ENCODE measurements at places on chromosomes 6 and 20.
A peak's percentile ranks its signal among the peaks of the same experiment; 100 is the strongest.

GRCh38 chr6:128672023-128672422 is 151.6 kb upstream of the PTPRK start:
- no peak for DNase-seq

GRCh38 chr20:64050261-64051032 is 1.0 kb upstream of the SOX18 start:
- no peak for DNase-seq

GRCh38 chr20:38229376-38230252 is 30.9 kb downstream of the KIAA1755 start:
- peak; percentile 9 for DNase-seq

GRCh38 chr6:24667378-24667803 is 514 bp downstream of the ACOT13 start:
- no peak for DNase-seq

- DNase-seq: no peak
Measured at GRCh38 chr20:32559753-32560380, 25.3 kb downstream of the NOL4L start.

DNA sequence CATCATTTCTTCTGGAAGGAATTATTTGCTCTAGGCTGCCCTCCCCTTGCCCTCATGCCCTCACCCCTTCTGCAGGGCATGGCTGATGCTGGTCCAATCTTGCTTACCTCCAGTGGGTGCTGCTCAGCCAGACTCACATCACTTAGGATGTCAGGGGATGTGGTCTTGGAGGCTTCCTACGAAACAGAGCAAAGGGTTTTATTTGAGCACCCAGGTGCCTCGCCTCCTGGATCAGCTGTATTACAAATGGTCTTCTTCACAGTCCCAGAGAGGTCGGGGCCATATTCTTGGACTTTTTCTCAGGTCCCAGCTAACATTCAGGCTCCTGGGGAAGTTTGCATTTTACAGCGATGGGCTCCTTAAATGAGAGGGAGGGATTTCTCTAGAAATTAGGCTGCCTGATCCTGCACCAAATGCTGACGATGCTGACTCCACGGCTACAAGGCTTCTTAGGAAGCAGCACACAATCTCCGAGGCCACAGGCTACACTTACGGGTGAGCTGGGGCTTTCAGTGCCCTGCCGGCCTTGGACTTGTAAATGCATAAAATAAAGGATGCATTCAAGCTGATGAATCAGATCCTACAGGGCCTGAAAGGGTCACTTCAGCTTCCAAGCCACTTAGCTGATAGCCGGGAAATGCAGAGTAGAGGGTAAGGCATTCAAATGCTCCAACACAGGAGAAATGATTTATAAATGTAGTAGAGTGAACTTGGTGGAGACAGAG is 159.8 kb upstream of the ECI2 start:
- no peak for DNase-seq

DNA sequence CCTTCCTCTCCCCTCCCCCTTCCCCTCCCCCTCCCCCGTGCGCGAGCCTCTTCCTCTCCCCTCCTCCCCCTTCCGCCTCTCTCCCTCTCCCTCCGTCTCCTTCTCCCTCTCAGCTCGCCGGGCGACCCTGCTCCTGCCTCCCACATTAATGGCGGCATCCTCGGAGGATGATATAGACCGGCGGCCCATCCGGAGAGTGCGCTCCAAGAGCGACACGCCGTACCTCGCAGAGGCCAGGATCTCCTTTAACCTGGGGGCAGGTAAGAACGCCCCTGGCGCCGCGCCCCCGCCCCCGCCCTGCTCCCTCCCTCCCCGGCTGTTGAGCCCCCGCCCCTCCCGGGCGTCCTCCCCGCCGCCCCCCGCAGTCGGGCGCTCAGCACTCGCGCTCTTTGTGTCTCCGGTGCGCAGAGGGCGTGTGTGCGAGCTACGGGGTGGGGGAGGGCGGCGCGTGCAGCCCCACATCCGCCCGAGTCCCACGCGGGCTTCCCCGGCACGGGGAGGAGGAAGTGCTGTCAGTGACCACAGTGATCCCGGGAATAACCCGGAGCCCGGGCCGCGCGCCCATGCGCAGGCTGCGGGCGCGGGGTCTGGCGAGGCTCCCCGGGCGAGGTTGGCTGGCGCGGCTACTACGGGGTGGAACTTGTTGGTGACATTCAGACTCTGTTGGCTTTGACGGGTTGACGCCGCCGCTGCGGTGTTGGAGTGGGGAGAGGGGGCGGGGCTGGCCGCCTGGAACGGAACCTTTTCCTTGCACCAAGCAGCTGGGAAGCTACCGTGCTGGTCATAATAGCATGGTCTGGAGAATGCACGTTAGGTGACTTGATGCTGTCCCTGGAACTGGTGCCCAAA is 33.2 kb downstream of the PHACTR1 start:
- peak; percentile 43 for DNase-seq

- DNase-seq: peak; percentile 38
Measured at GRCh38 chr6:7723041-7723447, 2.9 kb upstream of the BMP6 start.

GRCh38 chr6:139010674-139011073 is 17.9 kb upstream of the ABRACL start:
- DNase-seq: no peak

DNA sequence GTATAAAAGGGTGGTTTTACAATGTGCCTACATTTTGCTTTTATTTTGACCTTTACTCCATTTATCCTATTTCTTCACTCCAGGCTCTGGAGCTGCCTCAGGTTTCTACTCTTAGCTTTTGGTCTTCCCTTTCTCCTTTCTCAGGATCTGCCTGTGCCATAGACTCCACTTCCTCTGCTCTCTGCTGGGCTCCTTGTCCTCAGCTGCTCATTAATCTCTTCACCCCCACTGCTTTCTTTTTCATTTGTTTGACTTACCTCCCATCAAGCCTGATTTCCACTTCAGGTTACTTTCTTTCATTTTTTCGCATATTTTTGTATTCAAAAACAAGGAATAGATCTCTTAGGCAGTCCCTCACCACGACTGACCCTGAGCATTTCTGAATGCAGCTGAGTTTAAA is 106.8 kb downstream of the COL19A1 start:
- no peak for DNase-seq

DNA sequence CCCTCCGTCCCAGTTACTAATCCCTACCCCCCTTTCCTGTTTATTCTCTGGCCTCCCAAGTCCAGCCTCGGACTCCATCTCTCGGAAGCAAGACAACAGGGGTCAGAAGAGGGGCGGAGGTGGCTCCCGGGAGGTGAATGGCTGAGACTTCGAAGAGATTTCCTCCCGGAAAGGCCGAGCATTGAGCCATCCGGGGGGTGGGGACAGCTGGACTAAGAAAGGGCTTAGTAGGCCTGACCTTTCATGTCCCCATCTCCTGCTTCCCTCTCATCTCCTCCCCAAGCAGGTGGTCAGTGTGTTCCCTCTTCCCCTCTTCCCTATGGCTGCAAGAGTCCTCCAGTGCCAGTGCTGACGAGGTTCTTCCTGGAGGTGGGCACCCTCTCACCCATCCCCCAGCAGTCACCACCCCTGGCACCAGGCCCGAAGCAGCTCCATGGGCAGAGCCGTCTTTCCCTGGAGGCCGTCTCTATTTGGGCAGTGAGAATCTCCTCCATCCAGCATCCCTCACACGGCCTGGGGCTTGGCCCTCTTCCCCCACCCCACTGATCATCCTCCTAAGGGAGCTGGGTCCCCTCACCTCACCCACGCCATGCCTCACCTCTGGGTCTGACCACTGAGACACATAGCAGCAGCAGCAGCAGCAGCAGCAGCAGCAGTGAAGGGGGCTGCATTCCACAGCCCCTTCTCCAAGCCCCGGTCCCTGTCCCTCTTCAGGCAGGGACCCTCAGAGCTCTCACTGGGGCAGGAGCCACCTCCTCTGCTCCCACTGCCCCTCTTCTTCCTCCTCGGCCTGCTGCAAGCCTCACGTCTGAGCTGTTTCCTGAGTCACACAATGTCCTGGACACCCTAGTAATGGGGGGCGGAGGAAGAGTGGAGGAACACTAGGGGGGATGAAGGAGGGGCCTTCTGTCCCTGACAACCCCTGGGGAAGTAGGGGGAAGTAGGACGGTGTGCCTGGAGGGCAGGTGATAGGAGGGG is at the start of gene NOTCH4:
TSS of gene NOTCH4 (minus strand) at position 810 of the 978 bp plus-strand sequence. CDS start at position 671, 139 bp downstream.
- DNase-seq: no peak

DNA sequence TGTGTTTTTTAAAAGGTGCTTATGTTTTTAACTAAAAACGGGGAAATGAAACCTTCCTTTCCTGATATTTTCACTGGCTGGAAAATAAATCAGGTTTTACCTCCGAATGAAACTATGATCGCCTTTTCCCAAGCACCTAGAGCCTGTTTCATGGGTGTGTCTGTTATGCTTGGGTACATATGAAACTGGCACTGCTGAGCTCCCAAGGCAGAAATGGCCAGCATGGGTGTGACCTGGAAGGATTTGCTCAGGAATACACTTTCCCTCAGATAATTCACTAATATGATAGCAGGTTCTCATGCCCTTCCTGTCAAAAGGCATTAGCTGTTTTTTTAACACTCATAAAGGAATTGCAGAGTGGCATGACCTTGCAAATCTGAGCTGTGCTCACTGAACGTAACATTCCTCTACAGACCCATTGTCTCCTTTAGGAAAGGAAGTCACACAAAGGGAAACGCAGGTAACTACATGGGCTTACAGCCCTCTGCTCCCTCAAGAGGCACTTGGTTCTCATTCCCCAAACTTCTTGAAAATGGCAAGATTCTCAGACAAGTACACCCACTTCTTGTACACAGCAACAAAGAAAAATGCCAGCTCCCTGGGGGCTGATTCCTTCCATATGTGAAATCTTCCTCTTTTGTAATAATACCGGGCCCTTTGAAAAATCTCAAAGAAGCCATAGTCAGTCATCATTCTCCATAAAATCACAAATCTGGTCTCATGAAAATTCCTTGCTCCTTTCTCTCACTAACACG is 72.7 kb downstream of the METTL24 start:
- DNase-seq: no peak

- no peak for DNase-seq
Measured at GRCh38 chr20:2865630-2866029, 7.7 kb upstream of the PTPRA start.

DNA sequence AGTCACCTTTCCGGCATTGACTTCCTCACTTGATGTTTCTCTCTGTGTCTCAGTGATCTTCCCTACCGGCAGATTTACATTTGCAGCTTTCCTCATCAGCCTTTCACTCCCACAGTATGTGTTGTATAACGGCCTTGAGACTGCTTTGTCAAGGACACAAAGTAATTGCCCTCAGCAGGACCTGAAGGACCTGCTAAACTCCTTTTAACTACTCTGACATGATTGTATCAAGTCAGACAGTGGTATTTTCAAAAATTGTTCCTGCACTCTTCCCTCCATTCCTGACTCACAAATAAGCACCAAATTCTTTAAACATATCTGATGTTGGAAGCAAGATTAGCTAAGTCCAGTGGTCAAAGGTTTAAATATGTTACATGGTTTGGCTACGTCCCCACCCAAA is 62.4 kb downstream of the PDE10A start:
- DNase-seq: no peak

DNA sequence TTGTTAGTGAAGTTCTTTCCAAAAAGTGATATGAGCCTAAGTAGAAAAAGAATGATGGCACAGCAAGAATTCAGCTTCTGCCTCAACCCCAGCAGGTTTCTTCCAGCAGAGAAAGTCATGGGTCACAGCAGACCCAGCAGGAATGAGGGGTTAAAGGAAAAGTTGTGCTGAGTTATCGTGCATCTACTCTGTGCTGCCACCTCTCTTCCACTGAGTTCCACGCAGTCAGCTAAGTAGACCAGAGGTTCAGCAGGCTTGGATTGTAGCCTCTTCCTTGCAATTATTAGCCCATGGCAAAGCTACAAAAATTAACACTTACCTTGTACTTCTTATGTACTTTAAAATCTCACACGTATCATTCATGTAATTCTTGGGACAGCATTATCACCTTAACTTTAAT is 510.8 kb downstream of the PTPRT start:
- DNase-seq: no peak

DNA sequence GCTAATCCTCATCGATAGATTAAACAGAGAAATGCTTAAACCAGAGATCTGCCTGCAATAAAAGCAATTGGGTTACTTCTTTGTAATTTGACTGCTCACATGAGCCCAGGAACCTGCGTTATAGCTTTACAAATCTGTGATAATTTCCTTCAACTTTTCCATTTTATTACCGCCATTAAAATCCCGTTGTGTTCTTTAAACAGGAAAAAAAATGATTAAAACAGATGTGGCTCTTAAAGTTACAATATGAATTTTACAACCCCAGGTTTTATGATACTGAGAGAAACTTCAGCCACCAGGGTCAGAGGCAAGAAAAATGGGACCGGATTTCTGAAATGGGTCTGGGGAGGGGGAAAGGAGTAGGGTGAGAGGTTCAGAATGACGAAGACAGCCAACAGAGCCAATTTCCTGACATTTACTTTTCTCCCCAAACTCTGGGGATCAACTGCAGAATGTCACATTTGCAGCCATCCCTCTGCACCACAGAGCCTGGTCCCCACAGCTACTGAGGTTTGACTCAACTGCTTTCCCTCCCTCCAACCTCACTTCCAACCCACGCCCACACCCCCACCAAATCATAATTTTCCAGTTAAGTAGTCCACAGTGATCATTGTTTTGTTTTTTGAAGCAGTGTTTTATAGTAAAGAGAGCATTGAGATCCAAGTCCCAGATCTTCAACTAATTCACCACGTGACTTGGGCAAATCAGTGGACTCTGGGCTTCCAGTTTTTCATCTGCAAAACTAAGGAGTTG is 77.6 kb upstream of the EYA2 start:
- no peak for DNase-seq

DNA sequence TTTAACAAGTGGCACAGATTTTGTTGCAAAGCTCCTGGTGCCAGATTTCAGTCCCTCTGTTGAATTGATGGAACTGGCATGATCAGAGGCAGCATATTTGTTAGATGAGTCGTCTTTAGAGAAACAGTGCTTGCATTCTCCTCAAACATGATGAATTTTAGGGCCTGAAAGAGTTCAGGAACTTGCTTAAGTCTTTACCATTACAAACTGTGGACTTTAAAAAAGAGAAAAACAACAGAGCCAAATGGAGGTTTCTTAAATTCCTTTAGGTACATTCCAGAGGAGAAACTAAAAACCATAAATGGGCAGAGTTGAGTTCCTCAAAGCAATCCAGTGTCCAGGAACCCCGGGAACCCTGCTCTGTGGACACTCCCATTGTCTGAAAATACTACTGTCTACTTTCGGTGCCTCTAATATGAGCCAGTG is 2.5 kb downstream of the GTF2H5 start:
- DNase-seq: no peak

DNA sequence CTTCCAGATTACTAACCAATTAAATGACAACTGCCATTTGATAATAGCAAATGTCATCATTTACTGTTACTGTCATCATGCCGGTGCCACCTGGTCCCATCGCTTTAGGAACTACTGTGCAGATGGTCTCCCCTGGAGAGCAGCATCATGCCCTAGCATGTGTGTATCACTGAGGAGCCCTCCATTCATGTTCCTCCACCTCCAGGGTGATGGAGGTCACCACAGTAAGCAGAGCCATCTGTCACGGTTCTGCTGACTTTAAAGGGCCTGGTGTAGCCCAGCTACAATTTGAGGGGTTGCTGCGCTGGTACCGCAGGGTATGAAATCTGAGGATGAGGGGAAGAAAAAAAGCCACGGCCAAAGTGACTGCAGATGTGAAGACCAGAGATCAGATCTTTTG is 118.8 kb upstream of the KCNK16 start:
- DNase-seq: peak; percentile 11

Measured in NCI-H345 (cell line).